ENCODE measurements at places on chromosomes 16 and 17.
A peak's percentile ranks its signal among the peaks of the same experiment; 100 is the strongest.

GRCh38 chr16:88423448-88423850, 29.6 kb upstream of the ZFPM1 start:
- DNase-seq: no peak

GRCh38 chr17:42392692-42393415, 4.6 kb upstream of the STAT3 start:
- DNase-seq: no peak

DNA sequence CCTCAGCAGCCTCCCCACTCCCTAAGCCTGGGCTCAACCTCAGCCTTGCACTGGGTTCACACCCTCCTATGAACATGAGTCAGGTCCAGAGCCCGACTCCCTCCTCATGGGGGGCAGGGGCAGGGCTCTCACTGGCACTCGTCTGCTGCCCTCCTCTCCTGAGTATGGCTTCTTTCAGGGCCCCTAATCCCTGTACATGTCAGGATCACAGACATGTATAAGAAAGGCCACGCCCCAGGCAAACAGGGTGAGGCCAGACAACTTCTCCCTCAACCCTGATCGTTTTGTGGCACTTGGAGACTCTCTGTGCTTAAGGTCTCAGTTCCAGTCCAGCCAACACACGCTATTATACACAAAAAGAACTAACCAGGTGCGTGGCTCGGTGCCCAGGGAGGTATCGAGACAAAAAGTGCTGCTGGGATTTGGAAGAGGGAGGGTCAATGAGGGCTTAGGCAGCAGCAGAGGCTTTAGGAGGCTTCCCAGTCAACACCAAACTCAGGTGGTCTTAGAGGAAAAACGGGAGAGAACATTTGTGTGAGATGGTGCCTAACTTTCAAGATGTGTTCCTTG, 45.2 kb downstream of the CMTM3 start:
- DNase-seq: no peak

- DNase-seq: no peak
Observed at GRCh38 chr17:40452216-40452787, 9.1 kb downstream of the IGFBP4 start.

DNA sequence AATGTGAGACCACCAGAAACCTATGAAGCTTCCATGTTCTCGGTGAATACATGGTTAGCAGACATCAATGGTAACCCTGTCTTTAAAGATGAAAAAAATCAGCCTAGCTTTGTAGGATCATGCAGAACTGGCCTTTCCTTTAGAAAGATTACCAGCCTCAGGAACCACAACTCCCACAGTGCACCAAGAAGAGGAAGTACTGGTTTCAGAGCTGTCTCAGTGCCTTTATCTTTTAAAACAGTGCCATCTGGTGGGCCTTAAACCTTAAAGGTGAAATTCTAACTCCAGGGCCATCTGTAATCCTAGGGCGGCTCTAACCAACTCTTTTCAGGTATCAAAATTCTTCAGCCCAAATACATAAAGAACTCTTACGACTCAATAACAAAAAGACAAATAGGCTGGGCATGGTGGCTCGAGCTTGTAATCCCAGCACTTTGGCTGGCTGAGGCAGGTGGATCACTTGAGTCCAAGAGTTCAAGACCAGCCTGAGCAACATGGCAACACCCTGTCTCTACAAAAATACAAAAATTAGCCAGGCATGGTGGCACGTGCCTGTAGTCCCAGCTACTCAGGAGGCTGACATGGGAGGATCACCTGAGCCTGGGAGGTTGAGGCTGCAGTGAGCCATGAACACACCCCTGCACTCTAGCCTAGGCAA, 5.4 kb downstream of the ATPAF2 start:
- no peak for DNase-seq

- DNase-seq: no peak
Observed at GRCh38 chr17:31702041-31702440, 157.0 kb downstream of the COPRS start.

DNA sequence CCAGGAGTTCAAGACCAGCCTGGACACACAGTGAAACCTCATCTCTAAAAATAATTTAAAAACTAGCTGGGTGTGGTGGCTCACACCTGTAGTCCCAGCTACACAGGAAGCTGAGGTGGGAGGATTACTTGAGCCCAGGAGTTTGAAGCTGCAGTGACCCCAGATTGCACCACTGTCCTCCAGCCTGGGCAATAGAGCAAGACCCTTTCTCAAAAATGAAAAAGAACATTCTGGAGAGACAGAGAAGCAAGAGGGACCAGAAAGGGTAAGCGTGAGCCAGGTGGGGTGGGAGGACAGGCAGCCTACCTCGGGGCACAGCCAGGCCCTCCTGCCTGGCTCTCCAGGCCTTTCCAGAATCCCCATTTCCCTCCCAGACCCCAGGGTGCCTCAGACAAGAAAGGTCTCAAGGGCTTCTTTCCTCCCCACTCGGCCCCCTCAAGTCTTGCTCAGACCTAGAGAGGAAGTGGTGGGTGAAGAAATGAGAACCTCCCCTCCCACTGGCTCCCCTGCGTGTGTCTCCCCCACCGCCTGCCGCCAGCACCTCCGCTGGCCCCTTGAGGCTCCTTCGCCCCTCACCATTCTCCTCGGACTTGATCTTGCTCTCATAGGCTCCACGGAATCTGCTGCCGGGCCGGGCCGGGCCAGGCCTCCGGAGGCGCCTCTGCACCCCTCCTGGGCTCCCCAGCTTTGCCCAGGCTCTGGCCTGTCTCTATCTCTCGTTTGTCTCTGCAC, 503 bp downstream of the C16orf54 start:
- DNase-seq: peak; percentile 58

Data from stimulated activated CD8-positive, alpha-beta memory T cell treated with anti-CD3 and anti-CD28 coated beads, Interleukin-7, amount 100 ng/mL, for 48 hours (primary cell).